NCI-H526 treated with DMSO at 0.1 percent for 48 hours (cell line): ENCODE measurements at places on chromosomes 2 and 18.

DNA sequence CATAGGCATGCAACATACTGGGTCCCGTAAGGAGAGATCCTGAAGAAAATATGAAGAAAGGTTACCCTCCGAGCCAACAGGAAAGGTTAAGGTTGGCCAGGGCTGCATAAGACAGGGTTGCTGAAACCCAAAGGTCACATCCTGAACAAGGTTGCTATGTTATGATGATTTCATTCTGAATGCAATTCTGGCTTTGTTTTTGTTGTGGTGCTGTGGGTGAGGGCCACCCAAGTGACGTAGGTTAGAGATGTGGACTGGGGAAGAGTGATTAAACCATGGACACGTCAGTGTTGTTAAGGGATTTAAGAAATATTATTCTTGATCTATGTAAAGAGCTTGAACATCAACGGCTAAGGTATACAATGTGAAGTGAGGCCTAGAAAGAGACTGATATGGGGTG, 60.0 kb downstream of the ZEB2 start:
- DNase-seq: no peak

DNA sequence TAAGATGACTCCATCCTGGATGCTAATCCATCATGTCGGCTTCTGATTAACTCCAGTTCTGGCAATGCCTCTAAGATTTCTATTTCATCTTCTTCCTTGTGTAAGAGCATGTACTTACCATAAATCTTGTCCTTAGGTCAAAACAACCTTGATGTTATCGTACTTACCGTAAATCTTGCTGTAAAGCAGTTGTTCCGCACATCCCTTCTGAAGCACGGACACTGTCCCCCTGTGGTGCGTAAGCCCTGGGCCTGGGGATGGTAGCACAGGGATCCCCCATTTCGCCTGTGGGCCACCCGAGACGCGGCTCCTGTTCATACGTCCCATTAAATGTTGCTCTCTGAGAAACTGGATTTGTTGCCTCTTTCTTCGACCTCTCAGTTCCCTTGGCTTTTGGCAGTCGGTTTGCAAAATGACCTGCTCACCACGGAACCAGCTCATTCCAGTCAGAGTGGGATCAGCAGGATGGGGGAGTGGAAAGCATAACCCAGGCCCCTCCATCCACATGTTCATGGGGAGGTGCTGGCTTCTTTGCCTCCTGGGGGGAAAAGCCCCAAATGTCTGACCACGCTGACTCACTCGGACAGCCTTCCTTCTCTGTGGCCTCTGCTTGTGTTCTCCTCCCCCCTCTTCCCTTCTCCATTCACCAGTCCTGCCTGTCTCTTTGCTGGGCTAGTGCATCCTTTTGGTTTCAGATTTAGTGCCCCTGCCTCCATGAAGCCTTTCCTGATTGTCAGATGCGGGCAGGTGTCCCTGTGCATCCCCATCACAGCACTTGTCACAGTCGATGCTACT, 49.9 kb downstream of the RAB31 start:
- DNase-seq: no peak

- DNase-seq: no peak
Measured at GRCh38 chr2:234996069-234996940, 44.5 kb downstream of the SH3BP4 start.

DNA sequence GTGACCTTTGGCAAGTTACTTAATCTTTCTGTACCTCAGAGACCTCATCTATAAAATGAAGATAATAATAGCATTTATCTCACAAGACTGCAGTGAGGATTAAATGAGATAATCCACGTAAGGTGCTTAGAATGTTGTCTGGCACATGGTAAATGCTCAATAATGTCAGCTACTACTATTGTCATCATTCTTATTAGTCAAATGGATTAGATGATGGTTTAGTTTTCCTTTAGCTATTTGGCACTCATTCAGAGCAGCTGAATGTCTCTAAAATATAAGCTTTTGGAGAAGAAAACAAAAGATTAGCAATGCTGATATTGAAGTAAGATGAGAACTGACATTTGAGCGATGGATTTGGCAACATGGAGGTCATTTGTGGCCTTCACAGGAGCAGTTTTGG, 125.1 kb downstream of the AQP4 start:
- no peak for DNase-seq

- DNase-seq: no peak
Measured at GRCh38 chr2:197920592-197921201, 116.3 kb downstream of the PLCL1 start.

DNA sequence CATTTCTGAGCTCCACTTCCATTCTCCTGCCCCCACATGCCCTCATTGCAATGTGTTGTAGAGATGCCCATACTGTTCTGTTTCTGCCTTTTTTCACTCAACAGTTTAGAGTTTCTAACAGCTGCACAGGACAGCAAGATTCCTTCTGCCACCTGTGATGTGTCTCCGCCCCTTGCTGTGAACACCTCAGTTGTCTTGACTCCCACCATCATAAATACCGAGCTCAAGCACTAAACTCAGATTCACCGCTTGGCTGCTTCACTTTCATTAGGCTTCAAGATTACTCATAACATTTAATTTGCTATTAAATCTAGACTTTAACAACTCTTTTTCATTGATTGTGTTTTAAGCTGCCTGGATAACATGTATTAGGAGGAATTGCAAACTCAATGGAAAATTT, 141.0 kb downstream of the MAP2 start:
- DNase-seq: no peak

DNA sequence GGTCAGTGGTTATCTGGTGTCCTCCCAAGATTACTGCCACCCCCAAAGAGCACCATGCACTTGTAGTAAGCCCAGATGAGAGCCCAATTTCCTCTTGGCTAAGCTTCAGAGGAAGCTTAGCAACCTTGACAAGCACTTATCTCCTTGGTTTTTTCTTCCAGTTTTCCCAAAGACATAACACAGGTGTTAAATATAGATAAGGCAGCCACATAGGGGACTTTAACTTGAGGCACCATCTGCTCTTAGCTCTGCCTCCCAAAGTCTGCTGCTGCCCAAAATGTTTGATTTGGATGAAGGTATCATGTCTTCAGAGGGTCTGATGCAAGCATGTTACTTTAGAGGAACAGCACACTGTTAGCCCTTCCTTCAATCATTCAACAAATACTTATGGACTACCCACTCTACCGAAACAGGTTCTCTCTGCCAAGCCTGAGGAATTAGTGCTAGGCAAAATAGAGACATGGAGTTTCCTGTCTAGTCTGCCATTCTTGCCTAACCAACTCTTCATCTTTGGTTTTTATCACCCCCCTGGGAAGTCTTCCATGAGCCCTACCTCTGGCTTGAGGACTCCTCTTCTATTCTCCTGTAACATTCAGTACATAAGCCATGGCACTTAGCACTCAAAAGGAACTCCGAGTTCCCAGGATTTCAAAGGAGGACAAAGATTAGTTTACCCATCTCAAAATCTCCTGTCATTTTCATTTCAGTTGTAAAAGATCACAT, 73.7 kb downstream of the SP3 start:
- no peak for DNase-seq

DNA sequence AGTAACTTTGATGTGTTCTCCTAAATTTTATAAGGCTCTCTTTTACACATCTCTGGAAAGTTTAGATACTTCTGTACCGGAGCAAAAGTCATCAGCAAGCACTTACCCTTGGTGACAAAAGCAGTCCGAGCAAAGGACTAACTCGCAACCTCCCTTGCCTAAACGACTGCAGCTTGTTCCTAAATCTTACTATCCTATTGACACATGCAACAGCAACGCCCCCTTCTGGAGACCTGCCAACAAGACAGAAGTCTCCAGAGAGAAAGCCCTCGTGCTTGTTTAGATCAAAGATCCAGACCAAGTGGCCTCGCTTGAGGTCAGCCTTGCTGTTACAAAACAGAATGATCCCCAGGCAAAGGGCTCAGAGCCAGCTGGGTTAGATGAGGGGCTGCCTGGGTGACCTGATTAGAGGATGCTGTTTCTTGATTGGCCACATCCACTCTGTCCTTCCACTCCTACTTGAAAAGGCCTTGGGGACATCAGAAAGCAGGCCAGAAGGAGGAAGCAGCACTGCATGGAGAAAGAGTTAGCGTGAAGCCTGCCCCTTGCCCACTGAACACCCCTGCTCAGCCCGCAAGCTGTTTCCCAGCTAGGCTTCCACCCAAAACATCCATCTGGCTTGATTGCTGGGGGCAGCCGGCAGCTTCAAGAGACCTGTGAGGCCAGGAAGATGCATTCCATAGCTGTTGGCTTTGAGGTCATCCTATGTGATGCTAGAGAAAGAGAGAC, 94.3 kb downstream of the HNRNPLL start:
- DNase-seq: peak; percentile 78

- no peak for DNase-seq
Measured at GRCh38 chr2:236209996-236210395, 41.8 kb upstream of the GBX2 start.

- DNase-seq: no peak
Measured at GRCh38 chr2:182672466-182673165, 43.4 kb upstream of the DNAJC10 start.

DNA sequence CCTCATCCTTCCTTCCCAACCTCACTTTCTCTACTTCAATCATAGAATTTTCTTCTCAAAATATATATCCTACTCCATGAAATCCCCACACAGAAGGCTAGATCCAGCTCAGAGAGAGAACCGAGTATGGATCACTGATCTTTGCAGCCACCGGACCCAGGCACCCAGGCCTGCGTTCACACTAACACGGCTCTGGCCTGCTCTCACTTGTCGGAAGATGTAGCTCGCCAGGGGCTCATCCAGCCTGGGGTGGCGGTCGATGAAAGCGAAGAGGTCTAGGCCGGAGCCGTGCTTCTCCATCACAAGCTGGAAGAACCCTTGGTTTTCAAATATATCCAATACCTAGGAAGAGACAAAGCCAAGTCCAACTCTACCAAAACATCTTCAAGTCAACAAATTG, 12.7 kb upstream of the MTERF4 start:
- DNase-seq: no peak

GRCh38 chr2:128312411-128312810, 6.3 kb downstream of the HS6ST1 start:
- no peak for DNase-seq

- DNase-seq: no peak
Measured at GRCh38 chr18:9824474-9824832, 61.3 kb upstream of the TXNDC2 start.

- DNase-seq: no peak
Measured at GRCh38 chr18:8499810-8500675, 109.2 kb upstream of the RAB12 start.

DNA sequence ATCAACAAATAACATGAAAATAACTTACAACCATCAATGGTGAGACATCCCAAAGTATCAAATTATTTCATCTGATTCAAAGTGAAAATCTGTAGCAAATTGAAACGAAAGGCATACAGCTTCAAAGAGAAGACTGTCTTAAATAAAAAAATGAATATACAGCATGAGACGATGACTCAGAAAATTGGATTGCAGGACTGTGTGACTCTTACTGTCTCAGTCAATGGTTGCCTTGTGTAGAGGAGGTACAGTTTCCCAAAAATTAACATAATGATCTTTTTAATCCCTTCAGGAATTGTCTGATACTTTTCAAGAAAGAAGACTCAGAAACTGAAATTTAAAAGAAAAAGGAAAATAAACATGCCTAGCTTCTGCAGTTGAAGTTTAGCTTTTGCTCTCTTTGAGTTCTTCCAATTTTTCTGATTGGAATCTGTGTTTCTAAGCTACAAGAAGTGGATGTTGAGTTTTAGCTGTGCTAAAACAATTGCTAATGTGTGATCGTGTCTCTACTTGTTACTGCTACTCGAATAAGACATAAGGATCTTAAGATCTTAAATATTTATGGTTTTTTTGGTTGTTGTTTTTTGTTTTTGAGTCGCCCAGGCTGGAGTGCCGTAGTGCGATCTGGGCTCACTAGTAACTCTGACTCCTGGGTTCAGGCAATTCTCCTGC, 41.1 kb upstream of the EPB41L3 start:
- no peak for DNase-seq

GRCh38 chr2:191148791-191149190, 2.0 kb downstream of the STAT4 start:
- DNase-seq: no peak

GRCh38 chr18:37710726-37711125, 145.1 kb upstream of the CELF4 start:
- DNase-seq: no peak
